Cerebellum (tissue), 4 donors: ENCODE measurements at places on chromosomes 5 and 9.

GRCh38 chr5:100904259-100904861 is 1.3 kb upstream of the ST8SIA4 start:
- DNase-seq: no peak

DNA sequence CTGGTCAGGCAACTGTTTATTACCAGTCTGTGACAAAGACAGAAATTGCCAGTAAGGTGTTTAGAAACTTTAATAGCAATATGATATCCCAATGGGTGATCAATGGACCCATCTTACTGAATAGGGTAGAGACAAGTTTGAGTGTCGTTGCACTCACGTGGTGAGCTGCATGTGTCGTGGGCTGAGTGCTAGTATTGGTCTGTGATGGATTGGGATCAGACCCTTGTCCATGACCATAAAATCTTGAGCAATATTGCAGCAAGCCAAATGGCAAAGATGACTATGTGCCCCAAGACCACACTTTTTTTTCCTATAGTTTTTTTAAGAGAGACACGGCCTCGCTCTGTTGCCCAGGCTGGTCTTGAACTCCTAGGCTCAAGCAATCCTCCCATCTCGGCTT is 114.5 kb downstream of the PALM2AKAP2 start:
- DNase-seq: no peak

GRCh38 chr5:149302641-149303040 is 31.0 kb downstream of the AFAP1L1 start:
- DNase-seq: no peak

- no peak for DNase-seq
Observed at GRCh38 chr9:13431222-13431536, 151.7 kb upstream of the MPDZ start.

DNA sequence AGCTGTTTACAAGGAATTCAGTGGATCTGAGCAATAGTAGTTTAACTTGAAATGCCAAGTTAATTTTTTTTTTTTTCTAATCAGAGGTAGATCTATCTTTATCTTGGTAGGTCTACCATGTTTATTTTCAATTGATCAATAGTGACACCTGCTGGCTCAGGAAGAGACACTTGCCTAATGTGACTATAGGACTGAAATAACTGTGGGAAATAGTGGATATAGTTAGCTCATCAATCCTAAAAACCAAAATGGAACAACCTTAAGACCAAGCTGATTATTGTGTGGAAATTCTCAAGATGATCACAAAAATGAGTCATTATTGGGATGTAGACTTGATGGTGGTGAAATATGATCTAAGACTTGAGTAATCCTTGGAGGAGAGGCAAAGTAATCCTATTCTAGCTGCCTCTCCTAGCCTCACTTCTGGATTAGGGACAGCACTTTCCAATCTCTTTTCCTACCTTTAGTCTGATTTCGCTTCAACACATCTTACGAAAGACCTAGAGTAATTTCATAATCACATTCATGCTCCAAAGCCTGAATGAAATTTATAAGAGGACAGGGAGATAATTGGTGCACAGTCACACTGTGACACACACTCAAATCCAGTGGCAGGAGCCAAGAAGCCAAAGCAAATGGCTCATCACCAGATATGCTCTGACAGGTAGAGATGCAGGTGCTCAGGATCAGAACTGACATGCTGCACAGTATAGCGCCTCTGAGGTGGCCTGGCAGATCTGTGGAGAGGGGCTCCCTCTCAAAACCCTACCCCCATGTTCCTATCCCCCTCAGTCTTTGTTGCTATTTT is 156.3 kb downstream of the HMHB1 start:
- DNase-seq: peak; percentile 6

DNA sequence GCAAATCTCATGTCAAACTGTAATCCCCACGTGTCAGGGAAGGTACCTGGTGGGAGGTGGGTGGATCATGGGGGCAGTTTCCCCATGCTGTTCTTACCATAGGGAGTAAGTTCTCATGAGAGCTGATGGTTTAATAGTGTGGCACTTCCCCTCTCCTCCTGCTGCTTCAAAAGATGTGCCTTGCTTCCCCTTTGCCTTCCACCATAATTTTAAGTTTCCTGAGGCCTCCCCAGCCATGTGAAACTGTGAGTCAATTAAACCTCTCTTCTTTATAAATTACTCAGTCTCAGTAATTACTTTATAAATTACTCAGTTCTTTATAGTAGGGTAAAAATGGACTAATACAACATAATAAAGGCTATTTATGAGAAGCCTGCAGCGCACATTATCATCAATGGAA is 7.1 kb upstream of the CNTRL start:
- DNase-seq: no peak

DNA sequence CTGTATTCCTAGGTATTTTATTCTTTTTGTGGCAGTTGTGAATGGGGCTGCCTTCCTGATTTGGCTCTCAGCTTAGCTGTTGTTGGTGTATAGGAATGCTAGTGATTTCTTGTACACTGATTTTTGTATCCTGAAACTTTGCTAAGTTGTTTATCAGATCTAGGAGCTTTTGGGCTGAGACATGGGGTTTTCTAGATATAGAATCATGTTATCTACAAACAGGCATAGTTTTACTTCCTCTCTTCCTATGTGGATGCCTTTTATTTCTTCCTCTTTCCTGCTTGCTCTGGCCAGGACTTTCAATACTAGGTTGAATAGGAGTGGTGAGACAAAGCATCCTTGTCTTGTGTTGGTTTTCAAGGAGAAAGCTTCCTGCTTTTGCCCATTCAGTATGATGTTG is 129.9 kb downstream of the DMXL1 start:
- DNase-seq: no peak

- DNase-seq: no peak
Observed at GRCh38 chr9:69386651-69387050, 61.6 kb downstream of the ENTREP1 start.

- DNase-seq: no peak
Observed at GRCh38 chr5:149794487-149794971, 64.4 kb downstream of the PPARGC1B start.

- peak; percentile 44 for DNase-seq
Observed at GRCh38 chr5:111635151-111635902, 121.7 kb downstream of the NREP start.

DNA sequence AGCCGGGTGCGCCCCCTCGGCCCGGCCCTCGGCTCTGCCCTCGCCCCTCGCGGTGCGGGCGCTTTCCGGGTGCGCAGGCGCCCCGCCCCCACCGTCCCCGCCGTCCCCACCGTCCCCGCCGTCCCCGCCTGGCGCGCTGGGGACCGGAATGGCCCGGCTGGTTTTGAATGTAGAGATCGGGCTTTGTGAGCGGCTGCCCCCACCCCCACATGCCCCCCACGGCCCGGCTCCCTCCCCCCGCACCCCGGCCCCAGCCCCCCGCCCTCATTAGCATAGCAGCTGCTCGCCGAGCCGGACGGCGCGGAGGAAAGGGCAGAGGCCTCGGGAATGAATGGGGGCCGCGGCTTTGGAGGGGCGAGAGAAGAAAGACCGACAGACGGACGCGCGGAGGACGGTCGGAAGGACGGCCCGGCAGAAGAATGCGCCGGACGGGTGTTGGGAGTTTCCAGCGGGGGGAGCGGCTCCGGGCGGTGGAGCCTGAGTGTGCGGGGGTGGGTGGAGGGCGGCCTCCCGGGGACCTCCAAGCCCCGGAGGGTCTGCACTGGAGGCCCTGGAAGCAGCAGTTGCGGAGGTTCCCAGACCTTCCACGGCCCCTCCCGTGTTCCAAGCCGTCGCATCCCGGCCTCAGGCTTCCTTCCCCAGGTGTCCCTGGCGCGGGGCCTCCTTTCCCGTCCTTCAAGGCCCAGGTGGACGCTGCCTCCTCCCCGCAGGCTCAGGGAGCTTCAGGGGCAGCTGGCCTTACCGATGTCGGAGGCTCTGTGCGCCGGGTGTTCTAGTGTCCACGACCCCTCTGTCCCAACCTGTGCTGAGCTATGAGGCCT is 6.0 kb downstream of the NRARP start:
- DNase-seq: no peak

DNA sequence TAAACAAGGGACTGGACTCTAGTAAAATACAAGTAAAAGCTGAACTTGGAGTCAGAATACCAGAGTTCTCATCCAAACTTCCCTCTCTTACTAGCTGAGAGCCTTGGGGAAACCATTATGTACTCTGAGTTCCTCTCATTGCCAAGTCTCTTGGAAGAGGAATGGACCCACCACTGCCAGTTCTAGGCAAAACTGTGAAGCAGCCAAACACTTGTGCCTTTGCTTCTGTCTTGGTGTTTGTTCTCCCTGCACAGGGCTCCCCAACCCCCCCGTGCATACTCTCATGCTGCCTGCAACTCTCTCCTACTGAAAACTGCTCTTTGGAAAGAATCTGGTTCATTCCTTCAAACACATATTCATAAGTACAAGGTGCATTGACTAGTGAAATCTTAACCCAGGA is 102.6 kb downstream of the PDZD2 start:
- DNase-seq: peak; percentile 25

DNA sequence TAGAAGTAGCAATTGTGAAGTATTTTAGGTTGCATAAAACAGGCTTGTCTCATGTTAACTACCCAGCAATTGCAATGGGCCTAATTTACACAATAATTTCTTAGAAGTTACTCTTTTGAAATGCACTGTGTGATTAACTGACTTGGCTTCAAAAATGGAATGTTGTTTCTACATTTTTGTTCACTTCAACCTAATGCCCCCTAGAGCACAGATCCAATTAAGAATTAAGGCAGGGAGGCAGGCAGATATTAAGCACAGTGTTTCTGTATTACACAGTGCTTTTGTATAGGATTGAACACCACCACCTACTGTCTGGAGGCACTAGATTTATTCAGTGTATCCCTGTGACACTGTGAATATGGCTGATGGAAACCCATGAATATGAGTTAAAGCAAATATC is 302.1 kb downstream of the FBXL17 start:
- no peak for DNase-seq

- no peak for DNase-seq
Observed at GRCh38 chr5:33726422-33727165, 165.2 kb downstream of the ADAMTS12 start.

DNA sequence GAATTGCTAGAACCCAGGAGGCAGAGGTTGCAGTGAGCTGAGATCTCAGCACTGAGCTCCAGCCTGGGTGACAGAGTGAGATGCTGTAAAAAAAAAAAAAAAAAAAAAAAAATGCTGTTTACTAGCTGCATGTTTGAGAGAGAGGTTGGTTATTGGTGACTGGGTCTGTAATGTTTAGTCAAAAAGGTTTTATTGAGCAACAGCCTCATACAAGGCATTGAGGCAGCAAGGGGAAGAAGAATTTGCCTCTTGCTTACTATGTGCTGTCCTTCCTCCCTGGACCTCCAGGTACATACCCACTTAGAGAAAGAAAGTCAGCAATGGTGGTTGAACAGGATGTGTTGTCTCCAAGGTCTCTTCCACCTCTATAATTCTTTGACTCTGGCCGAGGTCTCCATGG is 140.7 kb upstream of the SPRY4 start:
- no peak for DNase-seq

DNA sequence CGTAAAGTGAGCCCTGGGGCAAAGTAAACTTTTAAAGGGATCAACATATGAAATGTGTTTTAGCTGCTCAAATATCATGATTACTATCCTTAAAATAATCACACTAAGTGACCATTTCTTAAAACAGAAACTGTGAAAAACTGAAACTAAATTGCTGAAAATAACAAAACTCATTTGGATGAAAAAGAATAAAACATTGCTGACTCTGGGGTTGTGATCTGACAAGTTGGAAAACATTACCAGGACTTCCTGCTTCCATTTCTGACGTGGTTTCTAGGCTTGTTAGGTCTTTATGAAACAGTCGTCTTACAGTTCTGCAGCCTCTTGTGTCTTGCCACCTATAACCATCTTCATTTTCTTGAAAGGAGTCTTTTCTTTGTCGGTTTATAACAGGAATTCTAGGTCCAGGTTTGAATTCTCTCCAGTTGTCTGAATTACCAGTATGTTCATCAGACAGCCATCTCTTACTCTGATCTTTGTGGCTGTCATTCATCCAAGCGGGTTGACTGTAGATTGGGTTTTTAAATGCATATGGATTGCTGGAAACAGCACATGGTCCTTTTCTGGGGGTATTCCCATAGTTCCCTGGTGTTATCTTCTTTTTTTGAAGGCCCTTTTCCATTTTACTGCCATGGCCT is 1.7 kb downstream of the TUT7 start:
- DNase-seq: no peak

DNA sequence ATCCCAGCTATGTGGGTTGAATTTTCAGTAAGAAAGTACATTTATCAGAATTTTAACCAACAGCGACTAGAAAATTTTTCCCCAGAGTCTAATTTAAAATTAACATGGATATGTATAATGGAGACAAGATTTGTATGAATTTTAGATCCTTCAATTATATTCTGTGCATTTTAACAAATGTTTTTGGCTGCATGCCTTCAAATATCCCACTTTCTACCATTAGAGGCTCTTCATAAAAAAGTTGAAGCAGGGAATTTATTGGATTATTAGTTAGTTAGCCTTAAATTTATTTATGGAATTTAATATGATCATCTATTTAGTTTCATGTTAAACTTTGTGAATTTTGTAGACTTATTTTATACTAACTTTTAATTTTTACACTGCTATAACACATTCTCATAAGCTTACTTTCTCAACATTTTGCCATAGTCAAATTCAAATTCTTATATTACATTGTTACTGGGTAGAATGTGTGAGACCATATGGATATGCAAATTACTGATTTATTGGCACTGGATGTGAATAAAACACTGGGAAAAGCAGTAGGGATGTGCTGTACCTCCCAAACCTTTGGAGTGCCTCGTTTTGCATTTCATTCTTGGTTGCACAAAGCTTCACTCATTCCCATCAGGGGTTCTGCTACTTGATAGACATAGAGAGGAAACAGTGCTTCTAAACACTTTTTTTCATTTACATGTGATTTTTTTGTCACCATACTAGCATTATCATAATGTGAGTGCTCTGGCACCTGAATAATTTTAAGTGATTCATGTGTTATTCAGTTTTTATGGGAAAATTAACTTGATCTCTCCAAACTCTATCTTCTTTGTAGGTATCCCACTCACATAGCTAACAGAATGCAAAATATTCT is 491.8 kb upstream of the COX7C start:
- no peak for DNase-seq

DNA sequence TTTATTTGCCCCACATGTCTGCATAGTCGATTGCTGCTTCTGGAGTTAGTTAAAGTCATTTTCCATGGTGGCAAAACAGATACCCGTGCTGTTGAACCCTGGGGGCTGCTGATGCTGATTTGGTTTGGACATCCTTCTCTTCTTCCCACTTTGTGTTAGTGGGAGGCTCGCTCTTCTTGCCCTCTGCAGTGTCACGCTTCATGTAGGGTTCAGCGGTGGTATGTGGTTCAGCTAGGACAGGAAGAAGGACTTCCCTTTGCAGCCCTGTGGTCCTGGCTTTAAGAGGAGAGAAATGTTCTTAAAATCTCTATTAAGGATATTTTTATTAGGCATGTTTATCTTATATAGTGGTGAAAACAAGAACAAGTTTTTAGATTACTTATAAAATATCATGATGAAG is 36.2 kb downstream of the SLC36A1 start:
- no peak for DNase-seq

- peak; percentile 13 for DNase-seq
Observed at GRCh38 chr5:75465480-75465879, 45.9 kb downstream of the CERT1 start.

DNA sequence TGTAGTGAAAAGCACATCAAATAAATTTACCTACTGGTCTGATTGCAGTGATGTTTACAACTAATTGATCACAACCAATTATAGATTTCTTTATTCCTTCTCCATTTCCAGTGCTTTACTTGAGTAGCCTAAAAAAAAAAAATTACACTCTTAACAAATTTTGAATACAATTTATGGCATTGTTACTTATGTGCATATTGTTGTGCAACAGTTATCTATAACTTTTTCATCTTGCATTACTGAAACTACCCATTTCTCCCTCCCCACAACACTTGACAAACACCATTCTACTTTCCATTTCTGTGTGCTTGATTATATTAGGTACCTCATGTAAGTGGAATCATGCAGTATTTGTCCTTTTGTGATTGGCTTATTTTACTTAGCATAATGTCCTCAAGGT is 12.3 kb downstream of the RMI1 start:
- DNase-seq: no peak
